ENCODE measurements at places on chromosomes 11 and 22. TPM values are rescaled to one million over a fixed set of nuclear protein-coding genes. Genes with fewer than 3 reads are reported as not detected.

DNA sequence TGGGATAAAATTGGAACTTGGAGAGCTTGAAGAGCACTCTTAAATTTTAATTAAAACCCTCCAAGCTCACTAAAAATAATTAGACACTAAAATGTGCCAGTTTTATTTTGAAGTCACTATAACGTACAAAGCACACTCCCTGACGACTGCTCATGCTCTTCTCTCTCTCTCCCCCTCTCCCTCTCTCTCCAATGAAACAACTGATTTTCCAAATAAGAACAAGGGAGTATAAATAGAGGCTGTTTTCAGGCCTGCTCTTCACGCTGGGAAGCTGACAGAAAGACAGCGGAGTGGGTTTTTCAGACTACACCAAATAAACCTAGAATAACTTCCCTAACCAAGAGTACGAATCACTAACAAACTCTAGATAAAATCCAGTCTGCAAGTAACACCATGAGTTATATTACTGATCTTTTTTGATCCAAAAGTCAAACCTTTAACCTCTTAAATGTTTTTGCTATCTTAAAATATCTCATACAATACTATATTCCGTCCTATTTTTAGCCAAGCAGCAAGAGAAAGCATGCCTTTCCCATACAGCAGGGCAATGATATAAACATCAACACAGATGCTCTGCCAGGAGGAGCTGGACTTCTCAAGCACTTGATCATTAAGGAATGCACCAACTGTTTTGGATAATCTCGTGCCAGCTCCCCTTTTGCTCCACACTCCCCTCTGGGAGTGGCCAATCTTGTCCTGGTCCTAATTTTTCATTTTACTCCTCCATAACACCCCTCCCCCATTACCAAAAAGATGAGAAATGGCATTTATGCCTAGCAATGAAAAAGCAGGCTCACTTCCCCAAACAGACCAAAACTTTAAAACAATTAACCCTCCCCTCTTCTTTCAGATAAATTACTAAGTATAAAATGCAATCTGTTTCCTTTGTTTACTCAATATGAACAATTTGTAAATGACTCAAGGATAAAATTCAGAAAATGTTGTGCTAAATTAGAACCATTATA lies 116.9 kb downstream of the SOX6 start:
- DNase-seq, result no peak

- no peak for DNase-seq
Observed at GRCh38 chr11:35247863-35248262, 108.9 kb downstream of the CD44 start.

- no peak for DNase-seq
Observed at GRCh38 chr11:84089072-84090057, 803.2 kb upstream of the CCDC90B start.

Gene OR52I2
- not detected for total RNA-seq

Gene BAIAP2L2
- total RNA-seq, result not detected

Gene MFNG
- not detected for total RNA-seq

- DNase-seq, result no peak
Observed at GRCh38 chr11:55806248-55806647, 4.9 kb upstream of the OR5L1 start.

Gene LGALS1
- 5,326 TPM for total RNA-seq

DNA sequence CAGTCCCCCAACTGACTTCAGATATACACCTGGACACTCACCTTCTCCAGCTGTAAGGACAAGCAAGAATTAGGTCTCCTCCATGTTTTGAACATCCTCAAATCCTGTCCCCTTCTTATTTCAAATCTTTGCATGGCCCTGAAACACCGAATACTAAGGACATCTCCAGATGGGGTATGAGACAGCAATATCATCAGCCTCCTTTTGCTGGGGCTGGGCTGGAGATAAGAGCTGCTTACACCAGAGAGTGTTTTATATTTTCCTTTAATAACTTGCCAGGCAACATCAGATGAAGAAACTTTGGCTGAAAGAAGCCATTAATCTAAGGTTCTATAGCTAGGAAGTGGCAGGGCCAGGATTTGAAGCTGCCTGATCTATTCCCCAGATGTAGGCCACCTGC lies 21.6 kb downstream of the TUG1 start:
- no peak for DNase-seq

DNA sequence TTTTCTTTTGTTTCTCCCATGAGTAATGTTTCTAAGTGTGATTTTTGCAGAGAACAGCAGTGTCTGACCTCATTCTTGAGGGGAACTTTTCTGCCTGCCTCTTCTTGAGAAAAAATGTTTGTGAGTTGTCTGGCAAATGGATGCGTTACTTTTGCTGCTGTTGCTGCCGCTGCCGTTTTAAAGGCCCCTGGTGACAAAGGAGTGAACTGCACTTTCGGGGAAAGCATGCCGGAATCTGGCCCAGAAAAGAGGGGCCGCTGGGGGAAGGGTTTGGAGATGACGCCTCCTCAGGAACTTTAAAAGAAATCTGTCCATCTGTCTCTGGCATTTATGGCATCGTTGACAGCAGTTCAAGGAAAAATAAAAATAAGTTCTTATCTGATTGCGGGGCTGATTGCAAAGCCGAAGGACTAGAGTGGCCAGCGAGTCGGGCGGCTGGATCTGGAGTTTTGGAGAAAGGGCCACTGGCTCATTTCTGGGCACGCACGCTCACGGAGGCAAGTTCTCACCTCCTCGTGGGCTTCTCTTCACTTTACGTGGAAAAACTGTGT lies 16.5 kb downstream of the ZBTB16 start:
- peak; percentile 60 for DNase-seq

Gene FAM180B
- total RNA-seq, result not detected

Gene YPEL1
- 0.18 TPM for total RNA-seq

Gene KRTAP5-8
- total RNA-seq, result not detected

DNA sequence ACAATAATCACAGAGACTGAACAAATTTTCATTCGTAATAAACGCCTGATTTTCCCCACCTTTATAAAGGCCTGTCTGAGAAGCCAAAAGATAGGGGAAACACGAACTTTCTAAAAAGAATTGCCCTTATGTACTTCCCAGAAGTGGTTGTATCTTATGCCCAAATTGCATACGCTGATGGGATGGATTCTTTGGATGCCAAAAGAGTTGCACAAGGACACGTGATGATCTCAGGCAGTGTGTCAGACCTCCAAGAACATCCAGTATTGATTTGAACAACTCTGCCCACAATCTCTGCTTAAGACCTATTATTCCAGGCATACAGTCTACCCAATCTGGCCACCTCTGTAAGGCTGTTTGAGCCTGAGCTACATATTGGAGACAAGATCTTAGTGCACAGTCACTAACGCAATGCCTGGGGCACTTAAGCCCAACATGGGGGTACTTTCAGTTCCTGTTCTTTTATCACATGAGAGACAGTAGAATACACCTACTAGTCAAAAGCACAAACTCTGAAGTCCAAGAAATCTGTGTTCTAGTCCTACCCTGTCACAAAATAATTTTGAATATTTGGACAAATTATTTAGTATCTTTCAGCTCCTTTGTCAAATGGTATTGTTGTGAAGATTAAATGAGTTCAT lies 38.9 kb downstream of the OR10A6 start:
- peak; percentile 62 for DNase-seq

DNA sequence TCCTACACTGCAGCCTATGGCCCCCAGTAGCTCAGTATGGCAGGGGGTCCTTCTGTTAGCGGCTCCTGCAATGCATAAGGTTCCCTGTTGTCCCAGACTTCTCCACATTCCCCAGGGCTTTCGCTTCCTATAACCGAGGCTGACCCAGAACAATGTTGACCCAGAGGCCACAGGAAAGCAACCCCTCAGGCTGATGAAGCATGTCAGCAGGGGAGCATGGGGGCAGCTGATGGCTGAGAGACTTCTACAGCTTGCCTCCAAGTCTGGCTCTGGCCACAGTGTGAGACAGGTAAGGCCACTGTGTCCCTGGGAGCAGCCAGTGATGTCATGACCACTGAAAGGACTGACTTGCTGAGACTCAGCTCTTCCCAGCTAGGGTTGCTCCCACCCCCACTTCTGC lies 12.5 kb upstream of the PPFIBP2 start:
- DNase-seq, result no peak

Gene RAC2
- 48.6 TPM for total RNA-seq

DNA sequence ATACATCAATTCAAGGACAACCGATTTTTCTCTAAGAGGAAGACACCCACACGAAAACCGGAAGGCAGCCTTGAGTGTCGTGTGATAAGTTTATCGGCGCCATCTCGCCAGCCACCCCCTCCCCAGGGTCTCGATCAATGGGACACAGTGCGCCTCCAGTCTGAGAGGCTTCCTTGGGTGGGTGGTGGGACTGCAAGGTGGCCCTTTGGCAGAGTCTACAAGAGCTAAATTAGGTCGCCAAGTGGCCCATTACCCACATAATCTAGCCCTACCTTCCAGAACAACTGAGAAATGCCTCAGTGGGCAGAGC lies 64.0 kb downstream of the CD6 start:
- no peak for DNase-seq

- DNase-seq, result no peak
Observed at GRCh38 chr11:124672536-124673215, 863 bp downstream of the SIAE start.

Gene OTOG
- total RNA-seq, result not detected

Gene TENM4
- total RNA-seq, result 24.8 TPM

GRCh38 chr22:47573141-47573540 lies 810.7 kb downstream of the TBC1D22A start:
- no peak for DNase-seq

Gene GRIK4
- not detected for total RNA-seq

DNA sequence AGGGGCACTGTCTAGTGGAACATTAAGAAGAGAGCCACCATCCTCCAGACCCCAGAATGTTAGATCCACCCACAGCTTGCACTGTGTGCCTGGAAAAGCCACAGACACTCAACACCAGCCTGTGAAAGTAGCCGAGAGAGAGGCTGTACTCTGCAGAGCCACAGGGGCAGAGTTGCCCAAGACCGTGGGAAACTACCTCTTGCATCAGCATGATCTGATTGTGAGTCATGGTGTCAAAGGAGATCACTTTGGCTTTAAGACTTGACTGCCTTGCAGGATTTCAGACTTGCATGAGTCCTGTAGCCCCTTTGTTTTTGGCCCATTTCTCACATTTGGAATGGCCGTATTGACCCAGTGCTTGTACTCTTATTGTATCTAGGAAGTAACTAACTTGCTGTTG lies 115.9 kb upstream of the CCDC179 start:
- no peak for DNase-seq

DNA sequence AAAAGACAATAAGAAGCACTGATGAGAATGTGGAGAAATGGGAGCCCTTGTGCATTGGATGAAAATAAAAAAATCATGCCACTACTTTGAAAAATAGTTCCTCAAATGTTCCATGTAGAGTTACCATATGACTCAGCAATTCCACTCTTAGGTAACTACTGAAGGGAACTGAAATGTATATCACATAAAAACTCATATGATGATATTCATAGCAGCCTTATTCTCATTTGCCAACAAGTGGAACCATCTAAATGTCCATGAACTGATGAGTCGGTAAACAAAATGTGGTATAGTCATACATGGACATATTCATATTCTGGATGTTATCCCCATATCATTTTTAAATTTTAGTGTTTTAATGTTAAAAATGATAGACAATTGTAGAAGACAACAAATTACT lies 3.5 kb downstream of the KRTAP5-9 start:
- DNase-seq, result no peak

All from HFFc6 (cell line).